ENCODE measurements at places on chromosomes 7 and 10.

DNA sequence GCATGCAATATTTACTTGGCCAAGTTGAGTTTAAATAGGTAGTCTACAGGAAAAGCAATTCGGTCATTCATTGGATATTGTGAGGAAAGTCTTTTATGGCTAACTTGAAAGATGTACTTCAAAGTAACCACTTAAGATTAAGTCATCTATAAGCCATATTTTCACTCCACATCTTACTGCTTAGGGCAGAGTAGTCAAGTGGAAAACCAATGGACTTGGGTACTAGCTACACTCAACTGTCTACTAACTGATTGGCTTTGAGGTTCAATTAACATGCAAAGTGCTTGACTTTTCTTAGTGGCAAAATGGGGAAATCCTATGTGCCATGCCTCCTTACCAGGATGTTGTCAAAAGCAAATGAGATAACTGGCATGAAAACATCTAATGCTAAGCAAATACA is 51.0 kb downstream of the CAV1 start:
- DNase-seq, result no peak
- no peaks in the 10 kb centered on the region for H3K27me3 ChIP-seq
- no peak overlapping the region for H3K4me3 ChIP-seq
- H3K4me1 ChIP-seq, result peaks cover 59% of the 10 kb centered on the region
- H3K36me3 ChIP-seq, result no peaks in the 10 kb centered on the region

- H3K4me3 ChIP-seq, result no peak overlapping the region
- DNase-seq, result no peak
- no peaks in the 10 kb centered on the region for H3K27me3 ChIP-seq
- no peaks in the 10 kb centered on the region for H3K4me1 ChIP-seq
Measured at GRCh38 chr10:32229170-32229569, 117.8 kb downstream of the EPC1 start.

DNA sequence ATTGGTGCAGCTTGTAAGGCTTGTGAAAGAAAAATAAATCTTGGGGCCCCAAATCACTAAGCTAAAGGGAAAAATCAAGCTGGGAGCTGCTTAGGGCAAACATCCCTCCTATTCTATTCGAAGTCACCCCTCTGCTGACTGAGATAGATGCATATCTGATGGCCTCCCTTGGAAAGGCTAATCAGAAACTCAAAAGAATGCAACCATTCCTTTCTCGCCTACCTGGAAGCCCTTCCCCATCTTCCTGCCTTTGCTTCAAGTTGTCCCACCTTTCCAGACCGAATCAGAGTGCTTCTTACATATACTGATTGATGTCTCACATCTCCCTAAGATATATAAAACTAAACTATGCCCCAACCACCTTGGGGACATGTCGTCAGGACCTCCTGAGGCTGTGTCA is 240.3 kb downstream of the SKIDA1 start:
- H3K27ac ChIP-seq, result no peak overlapping the region
- no peaks in the 10 kb centered on the region for H3K4me1 ChIP-seq
- no peaks in the 10 kb centered on the region for H3K27me3 ChIP-seq
- DNase-seq, result no peak

GRCh38 chr10:132748545-132749370 is 37.2 kb downstream of the NKX6-2 start:
- no peaks in the 10 kb centered on the region for H3K36me3 ChIP-seq
- H3K4me3 ChIP-seq, result no peak overlapping the region
- H3K27me3 ChIP-seq, result no peaks in the 10 kb centered on the region
- no peak for DNase-seq
- no peaks in the 10 kb centered on the region for H3K4me1 ChIP-seq

DNA sequence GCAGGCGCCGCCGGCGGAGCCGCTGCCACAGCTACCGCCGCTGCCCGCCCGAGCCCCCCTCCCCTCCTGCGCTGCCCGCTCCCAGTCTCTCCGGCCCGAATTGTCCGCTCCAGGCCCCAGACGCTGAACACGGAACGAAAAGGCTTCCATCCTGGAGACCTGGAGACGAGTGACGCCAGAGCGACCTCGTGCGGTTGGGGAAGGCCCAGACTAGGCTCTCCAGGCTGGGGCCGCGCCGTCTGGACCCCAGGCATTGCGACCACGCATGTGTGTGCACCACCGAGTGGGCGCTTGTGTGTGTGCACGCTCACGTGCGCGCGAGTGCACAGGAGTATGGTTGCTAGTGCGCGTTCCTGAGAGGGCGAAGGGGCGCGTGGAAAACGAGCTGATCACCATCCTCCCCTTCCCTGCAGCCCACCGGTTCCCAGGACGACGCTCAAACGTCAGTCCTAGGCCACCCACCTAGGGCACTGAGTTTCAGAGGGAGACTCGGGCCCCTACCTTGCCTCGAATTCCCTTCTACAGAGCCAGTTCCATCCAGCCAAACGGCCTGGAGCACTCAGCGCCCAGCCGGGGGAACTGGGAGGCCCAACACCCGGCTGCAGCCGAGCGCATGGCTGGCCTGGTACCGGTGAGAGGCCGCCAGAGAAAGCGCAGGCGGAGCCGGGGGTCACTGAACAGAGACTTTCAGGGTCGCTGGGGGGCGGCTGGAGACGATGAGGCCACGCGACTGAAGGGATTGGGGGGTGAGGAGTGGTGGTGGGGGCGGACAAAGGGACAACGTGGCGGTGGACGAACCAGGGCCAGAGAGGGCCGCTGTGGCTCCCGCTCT is 11.6 kb downstream of the LBX1 start:
- peaks cover 84% of the 10 kb centered on the region for H3K27me3 ChIP-seq
- no peaks in the 10 kb centered on the region for H3K36me3 ChIP-seq
- H3K27ac ChIP-seq, result no peak overlapping the region
- H3K4me3 ChIP-seq, result peak overlapping the region; percentile 25
- peak; percentile 88 for DNase-seq
- no peaks in the 10 kb centered on the region for H3K4me1 ChIP-seq

DNA sequence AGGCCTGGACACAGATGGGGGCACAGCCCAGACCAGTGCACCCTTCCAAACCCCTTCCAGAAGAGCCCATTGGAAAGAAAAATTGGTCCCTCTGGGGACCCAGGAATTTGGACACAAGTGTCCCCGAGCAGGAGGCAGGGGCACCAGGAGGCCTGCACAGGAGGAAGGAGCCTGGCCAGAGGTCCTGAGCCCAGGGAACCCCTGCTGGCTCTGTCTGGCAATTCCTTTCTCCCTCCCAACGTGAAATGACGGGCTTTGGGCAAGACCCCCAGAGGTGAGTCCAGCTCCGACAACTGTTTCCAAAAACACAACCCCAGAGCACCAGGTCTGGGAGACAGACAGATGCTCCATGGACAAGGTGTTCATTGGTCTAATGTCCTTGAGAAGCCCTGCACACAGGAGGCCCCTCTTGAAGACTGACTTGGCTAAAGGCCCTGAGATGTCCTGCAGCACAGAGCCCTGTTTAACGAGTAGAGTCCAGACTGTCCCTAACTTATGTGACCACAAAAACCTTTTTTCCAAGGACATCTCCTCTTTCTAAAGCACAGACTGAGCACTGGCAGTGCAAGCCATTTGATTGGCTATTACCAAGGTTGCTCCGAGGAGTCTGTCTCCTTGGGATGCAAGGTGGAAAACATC is 150.7 kb downstream of the OAT start:
- no peak for DNase-seq
- no peak overlapping the region for H3K4me3 ChIP-seq
- H3K27me3 ChIP-seq, result no peaks in the 10 kb centered on the region
- no peaks in the 10 kb centered on the region for H3K36me3 ChIP-seq
- H3K27ac ChIP-seq, result no peak overlapping the region

DNA sequence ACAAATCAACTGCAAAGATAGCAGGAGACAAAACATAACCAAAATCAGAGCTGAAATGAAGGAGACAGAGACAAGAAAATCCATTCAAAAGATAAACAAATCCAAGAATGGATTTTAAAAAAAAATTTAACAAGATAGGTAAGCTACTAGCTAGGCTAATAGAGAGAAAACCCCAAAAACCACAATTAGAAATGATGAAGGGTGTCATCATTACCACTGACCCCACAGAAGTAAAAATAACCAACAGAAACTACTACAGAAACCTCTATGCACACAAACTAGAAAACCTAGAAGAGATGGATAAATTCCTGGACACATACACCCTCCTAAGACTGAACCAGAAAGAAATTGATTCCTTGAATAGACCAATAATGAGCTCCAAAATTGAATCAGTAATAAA is 117.6 kb downstream of the DNAJC1 start:
- H3K4me3 ChIP-seq, result no peak overlapping the region
- no peak for DNase-seq
- H3K4me1 ChIP-seq, result no peaks in the 10 kb centered on the region
- H3K36me3 ChIP-seq, result no peaks in the 10 kb centered on the region
- no peak overlapping the region for H3K27ac ChIP-seq
- no peaks in the 10 kb centered on the region for H3K27me3 ChIP-seq

DNA sequence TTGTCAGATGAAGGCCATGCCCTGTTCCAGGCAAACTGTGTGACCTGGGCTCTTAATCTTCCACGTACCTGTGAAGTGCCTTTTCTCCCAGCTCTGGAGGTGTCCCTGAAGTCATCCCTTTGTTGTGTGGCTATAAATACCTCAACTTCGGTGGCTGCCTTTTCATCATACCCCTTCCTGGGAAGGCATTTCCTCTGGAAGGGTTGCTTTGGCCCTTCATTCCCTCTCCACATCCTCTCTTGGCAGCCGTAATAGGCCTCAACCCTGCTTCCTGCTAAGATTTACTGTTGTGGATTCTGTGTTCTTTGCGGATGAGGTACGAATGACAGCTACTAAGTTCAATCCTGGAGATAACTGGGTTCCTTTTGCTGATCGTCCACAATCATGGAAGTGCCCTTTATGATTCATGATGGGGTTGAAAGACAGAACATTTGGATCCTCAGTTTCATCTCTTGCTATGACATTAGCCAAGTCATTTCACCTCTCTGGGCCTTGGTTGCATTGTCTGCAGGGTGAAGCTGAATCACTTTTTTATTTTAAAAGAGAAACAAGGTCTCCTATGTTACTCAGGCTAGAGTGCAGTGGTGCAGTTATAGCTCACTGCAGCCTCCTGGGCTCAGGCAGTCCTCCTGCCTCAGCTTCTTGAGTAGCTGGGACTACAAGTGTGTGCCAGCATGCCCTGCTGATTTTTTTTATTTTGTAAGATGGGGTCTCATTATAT is 23.6 kb downstream of the FKBP6 start:
- DNase-seq, result no peak
- H3K36me3 ChIP-seq, result no peaks in the 10 kb centered on the region
- H3K4me3 ChIP-seq, result no peak overlapping the region
- 0 out of 2 replicates have a peak, but pooled peaks cover under 1% of the 10 kb centered on the region for H3K27me3 ChIP-seq
- no peaks in the 10 kb centered on the region for H3K4me1 ChIP-seq
